Hippocampal formation (tissue), 2 donors: ENCODE measurements at places on chromosomes 3 and 15.

DNA sequence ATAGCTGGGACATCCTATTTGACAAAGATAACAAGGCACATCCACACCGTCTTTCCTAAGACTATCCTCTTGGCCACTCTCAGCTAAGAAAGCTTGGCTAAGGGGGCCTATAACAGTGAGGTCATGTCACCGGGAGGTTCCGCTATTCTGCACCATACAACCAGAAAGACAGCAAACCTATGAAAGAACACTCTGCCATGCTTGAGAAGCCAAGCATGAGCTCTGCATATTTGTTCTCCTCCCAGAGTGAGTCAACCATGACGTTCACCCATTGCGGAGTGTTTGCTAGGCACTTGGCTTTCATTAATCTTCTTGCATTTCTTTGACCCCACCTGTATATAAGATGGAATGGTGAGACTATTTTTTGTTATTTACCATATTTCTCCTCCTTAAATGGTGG is 141.2 kb downstream of the GMNC start:
- no peak for DNase-seq

DNA sequence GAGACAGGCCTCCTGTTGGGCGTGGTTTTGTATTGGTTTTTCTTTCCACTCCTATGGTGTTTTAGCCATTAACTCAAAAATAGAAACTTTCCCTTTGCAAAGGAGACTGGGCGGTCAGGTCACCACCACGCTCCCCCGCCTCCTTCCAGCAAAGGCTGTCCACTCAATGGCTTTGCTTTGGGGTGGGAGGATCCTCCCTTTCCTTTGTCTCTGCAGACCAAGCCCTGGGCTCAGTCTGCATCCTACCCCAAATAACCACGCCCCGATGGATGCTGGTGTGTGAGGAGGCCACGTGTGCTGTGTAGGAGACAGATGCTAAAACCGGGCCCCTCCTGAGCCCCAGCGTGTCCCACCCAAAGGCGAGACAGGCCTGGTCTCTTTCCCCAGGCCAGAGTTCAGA is 68.5 kb downstream of the GRIP2 start:
- DNase-seq = no peak

DNA sequence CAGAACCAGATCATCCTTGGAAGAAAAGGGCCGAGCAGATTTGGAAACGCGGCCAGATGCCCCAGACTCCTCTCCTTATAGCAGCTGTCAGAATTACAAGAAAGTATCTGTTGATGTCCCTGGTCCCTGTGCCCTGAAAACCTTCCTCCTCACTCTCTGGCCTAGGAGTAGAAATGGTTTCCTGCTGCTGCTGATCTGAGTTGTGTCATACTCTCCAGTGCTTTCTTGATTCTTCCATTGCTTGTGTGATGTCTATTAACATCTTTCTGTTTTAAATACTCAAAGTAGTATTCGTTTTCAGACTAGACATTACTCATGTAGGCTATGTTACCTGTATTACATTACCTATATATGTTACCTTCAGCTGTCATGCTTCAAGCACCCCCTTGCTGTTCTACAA is 26.8 kb upstream of the HERC1 start:
- no peak for DNase-seq

- no peak for DNase-seq
These were observed 31.3 kb downstream of the TFRC start for GRCh38 chr3:196050597-196050996.

DNA sequence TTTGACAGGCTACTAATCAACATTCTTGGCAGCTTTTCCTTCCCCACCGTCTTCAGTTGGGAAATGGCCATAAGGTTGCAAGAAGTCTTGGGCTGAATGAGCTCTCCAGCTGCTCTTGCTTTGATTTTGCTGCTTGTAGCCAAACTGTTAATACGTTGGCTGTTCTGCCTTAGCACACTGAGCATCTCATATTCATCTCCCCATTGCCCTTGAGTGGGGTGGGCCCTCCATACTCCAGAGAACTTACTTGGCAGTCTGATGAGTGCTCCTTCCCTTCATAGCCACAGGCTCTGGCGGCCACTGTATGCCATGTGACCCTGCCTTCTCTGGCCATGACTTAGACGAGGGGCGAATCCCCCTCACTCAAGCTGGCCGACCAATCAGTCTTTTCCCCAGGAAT is 25.8 kb upstream of the PAQR5 start:
- DNase-seq = no peak
